ENCODE measurements at places on chromosomes 4 and X.

DNA sequence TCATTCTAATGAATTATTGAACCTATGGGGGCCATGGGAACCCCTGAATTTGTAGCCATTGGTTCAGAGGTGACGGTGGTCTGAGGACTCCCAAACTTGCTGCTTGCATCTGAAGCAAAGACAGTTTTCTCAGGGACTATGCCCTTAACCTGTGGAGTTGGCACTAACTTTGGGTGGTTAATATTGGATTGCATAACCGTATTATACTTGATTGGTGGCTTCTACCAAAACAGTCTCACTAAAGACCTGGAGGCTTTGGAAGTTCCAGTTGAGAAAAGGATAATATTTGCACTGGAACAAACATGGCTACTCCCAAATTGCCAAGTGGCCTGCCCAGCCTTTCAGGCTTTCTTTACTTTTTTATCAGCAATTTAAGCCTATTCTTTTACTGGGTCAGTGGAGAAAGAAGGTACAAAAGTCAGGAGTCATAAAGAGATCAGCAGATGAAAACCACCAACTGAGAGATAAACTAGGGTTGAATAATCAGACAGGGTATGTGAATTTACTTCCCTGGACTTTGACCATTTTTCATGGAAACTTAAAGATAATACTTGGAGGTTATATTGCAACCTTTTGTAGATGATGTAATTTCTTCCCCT is 7.9 kb upstream of the KLHL8 start:
- no peak for DNase-seq

DNA sequence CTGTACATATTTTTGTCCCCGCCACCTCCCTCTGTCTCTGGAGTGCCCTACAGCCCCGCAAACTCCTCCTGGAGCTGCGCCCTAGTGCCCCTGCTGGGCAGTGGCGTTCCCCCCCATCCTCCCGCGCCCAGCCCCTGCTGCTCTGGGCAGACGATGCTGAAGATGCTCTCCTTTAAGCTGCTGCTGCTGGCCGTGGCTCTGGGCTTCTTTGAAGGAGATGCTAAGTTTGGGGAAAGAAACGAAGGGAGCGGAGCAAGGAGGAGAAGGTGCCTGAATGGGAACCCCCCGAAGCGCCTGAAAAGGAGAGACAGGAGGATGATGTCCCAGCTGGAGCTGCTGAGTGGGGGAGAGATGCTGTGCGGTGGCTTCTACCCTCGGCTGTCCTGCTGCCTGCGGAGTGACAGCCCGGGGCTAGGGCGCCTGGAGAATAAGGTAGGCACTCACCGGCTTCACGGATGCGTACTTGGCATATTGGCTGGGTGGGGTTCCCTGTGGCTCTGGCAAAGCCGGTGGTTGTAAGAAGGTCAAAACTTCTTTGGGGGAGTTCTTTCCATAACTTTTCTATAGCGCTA is 653 bp downstream of the HHIP start:
- DNase-seq = no peak

GRCh38 chr4:41632481-41633073 is 94.6 kb downstream of the LIMCH1 start:
- DNase-seq = no peak

- no peak for DNase-seq
Observed at GRCh38 chrX:2967584-2967983, 38.4 kb upstream of the ARSD start.

GRCh38 chr4:139754938-139755337 is 89.3 kb downstream of the MGST2 start:
- DNase-seq = no peak

- DNase-seq = no peak
Observed at GRCh38 chr4:54879576-54879975, 221.8 kb downstream of the KIT start.

DNA sequence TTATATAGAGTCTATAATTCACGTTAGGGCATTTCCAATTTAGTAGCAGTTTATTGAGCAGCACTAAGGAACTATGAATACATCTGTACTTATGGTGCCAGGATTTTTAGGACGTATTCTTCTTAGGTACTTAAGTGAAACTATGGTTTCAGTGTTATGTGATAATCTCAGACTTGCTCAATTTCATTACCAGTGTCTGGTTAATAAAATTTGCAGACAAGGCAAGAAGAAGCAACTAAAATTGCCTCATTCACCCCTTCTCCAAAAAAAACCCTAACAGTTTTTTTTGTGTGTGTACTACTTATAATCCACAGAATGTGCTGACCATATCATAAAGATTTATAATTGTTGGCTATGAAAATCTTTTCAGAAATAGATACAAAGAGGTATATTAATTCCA is 6.0 kb upstream of the CXCL10 start:
- DNase-seq = no peak

- DNase-seq = no peak
Observed at GRCh38 chrX:105706041-105706440, 116.3 kb upstream of the NRK start.

DNA sequence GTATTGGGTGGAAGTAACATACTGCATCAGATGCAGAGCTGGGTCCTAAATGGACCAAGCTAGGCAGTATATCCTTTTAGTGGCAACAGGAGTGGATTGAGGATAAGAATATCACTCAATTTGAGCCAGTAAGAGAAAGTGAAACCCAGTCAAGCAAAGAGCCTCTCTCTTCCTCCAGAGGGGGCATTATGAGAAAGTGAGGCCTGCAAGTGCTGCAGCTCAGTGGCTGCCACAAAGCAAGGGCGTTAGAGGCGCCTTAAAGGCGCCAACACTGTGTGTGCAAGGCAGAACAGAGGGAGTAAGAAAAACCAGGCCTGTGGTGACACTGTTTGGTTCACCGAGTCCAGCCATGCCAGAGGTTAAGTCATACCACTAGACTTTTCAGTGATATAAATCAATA is 17.5 kb downstream of the STX18 start:
- no peak for DNase-seq

DNA sequence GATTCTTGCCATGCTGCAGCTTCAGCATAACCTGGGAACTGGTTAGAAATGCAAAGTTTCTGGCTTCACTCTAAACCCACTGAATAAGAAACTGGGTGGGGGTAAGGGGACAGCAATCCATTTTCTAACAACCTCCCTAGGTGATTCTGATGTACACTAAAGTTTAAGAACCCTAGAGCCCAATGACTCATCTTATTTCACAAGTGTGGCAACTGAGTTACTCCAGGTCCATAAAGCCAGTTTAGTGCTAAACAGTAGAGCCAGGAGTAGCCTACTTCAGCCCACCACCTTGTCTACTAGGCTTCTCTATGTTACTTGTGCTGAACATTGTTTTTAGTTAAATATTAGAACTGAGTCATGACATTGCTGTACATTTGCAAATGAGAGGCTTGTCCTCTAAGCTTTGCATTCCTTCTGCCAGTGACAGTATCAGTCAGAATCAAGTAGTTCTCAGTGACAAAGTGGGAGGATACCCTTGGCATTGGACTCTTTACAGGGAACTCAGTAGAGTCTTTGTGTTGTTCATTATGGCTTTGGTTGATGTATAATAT is 518.0 kb downstream of the RPA4 start:
- no peak for DNase-seq

DNA sequence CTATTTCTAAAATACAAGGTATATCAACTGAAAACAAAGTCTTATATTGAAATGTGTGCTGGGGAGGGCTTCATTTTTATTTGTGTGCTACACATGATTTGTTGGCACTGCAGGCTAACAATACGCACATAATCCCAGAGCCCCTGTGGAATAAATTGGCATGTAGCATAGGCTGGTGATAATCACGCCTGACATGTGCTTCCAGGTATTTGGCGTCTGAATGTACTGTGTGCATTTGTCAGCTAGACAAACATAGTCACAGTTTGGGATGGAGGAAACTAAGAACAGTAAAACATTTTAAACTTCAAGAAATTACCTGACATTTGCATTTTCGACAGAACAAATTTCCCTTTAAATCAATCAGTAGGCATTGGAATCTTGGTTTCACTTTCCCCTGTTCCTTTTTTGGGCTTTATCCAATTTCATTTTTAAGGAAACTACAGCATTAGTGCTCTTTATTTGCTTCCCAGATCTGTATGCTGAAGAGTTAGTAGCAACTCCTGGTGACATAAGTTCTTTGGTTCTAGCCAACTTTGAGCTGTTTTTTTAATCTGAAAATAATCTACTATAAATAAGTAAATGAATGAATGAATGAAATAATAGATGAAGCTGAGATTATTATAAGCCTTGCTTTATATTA is 472.3 kb downstream of the PDHA2 start:
- no peak for DNase-seq

DNA sequence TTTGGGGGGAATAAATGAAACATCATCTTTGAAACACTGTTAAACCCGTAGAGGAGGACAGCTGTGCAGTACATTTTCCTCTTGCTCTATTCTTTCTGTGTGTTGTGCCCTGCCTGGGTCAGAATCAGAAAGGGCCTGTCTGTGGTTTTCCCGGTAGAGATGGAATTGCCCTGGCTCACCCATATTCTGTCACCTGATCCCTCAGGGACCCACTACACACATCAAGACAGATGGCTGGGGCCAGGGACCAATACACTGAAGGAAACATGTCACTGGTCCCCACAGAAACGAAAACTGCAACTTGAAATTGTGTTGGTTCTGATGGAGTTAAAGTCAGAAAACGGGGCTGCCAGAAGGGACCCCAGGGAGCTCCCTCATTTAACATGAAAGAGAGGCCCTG is 114.9 kb downstream of the ZNF827 start:
- no peak for DNase-seq

DNA sequence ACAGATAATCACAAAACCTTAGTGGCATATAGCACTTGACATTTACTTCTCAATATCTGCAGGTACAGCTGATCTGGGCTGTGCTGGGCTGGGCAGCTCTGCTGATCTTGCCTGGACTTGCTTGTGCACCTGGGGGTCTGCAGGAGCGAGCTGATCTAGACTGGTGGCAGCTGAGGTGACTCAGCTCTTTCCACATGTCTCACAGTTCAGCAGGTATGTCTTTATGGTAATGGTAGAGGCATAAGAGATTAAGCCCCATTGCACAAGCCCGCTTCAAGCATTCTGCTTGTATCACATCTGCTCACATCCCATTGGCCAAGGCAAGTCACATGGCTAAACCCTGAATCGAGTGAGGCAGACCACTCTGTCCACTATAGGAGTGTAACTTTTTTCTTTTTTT is 506.7 kb downstream of the BCOR start:
- DNase-seq = no peak

DNA sequence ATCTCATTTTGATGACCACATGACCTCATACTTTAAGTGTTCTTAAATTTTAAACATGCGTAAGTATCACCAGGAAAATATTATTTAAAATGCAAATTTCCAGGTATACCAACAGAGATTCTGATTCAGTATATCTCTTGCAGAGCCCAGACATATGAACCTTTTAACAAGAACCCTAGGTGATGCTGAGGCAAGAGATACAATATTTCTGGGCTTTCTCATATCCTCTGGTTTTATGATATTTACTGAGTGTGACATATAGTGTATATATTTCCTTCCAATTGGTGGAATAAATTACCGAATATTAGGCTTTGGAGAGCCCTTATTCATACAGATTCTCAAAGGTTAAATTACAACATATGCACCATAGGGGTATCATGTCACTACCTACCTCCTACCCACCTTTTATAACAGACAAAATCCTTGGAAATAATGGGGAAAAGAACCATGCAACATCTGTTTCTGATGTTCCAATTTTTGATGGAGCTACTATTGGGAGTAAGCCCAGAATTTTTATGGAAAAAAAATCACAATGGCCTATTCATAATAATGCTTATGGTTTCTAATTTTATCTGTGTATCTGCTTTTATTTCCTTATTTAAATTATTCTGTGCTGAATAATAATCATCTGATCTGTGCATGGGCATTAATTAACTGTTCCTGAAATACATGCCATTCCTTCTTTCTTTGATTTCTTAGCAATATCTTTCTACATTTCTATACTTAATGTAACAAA is 27.1 kb downstream of the KCTD8 start:
- no peak for DNase-seq

- no peak for DNase-seq
Observed at GRCh38 chrX:7205037-7205577, 57.2 kb upstream of the PUDP start.

DNA sequence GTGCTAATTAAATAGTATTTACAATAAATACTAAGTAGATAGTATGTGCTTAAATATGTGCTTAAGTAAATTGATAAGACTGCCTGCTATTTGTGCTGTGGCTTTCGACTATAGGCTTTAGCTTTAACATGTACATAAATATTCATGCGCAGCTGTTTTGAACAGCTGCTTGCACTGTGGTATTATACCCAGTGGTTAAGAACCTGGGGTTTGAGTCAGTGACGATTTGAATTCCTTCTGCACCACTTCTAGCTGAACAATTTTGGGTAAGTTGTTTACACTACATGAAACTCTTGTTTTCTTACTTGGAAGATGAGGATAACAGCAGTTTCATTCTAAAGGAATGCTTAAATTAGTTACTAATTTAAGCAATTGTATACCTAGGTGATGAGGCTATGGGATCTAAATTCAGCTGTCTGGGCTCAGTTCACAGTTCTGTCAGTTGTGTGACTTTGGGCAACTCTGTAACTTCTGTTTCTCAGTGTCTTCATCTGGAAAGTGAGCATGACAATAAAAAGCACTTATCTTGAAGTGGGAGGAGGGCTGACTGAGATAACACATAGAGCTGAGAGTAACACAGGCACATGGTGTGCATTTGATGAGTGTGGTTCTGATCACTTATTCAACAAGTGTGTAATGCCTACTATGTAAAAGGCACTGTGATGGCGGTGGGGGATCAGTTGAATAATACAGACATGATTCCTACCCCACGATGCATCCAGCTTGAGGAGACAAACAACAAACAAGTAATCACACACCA is 37.0 kb downstream of the HPGDS start:
- DNase-seq = no peak

DNA sequence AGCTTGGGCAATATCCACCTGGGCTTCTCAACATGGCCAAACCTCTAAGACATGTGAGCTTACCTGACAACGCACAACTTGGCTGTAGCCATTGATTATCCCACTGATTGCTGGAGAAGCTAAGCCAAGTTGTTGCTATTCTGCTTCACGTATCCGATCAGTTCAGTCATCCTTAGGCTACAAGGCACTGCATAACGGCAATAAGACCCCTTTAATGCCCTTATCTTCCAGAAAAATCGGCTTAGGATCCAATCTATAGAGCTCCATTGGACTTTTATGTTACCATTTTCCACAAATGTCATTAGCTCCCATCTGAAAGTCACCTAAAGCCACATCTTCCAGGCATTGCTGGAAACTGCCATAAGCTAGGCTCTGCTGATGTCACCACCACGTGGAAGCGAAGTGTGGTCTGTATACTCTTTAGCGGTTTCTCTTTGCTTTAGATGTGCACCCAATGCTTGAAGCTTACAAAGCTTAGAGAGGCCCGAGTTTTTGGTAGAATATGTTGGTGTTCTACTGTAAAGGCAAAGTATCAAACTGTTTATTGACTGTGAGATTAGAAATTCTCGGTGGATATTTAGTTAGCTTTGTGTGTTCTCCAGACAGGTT is 163.1 kb downstream of the CPE start:
- no peak for DNase-seq

DNA sequence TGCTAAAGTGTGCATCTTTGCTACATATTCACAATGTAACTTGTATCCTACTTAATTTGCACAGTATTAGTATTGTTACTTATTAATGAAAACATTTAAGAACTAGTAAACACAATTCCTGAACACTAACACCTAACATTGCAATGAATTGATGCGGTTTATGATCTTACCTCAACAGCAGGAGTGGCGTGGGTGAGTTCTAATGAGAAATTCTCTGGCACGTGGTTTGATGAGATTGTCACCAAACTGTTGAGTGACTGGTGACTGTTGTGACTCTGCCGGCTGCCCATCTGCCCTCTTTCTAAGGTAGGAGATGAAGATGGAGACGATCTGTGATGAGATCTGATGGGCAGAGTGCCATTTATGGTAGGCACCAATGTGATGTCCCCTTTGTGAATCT is 2.9 kb downstream of the PCDH18 start:
- no peak for DNase-seq

GRCh38 chrX:37926700-37927099 is 79.3 kb upstream of the DYNLT3 start:
- DNase-seq = no peak
